WTC11 (cell line): ENCODE measurements at places on chromosomes 12 and 14. TPM values are rescaled to one million over a fixed set of nuclear protein-coding genes. Genes with fewer than 3 reads are reported as not detected.

IAPP gene
- not detected in 3 replicates for total RNA-seq

- no peak overlapping the region for H3K4me3 ChIP-seq
- peaks cover 24% of the 10 kb centered on the region for H3K36me3 ChIP-seq
- H3K4me1 ChIP-seq: peaks cover 11% of the 10 kb centered on the region
These were observed 28.0 kb downstream of the VPS37B start for GRCh38 chr12:122867691-122868461.

MUCL1 gene
- total RNA-seq: not detected in 3 replicates

DNA sequence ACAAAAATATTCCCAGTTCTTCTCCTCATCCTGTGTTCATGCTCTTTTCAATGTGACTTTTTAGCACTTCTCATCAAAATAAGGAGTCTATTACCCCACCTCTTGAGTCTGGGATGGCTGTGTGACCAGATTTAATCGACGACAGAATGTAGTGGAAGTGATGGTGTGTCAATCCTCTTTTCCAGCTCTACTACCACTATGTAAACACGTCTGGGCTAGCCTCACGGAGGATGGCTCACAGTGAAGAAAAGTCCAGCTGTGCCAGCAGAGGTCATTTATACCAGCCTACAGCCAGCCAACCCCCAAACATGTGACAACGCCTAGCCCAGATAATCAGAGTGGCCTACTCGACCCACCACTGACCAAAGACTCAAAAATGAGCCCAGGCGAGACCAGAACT, 37.3 kb upstream of the FGF6 start:
- H3K4me1 ChIP-seq: peaks cover 28% of the 10 kb centered on the region
- H3K36me3 ChIP-seq: peaks cover 22% of the 10 kb centered on the region
- no peaks in the 10 kb centered on the region for H3K27me3 ChIP-seq
- no peak overlapping the region for H3K4me3 ChIP-seq
- H3K27ac ChIP-seq: no peak overlapping the region

- DNase-seq: no peak
- H3K4me1 ChIP-seq: peaks cover 37% of the 10 kb centered on the region
- no peak overlapping the region for H3K27ac ChIP-seq
- no peaks in the 10 kb centered on the region for H3K36me3 ChIP-seq
- H3K4me3 ChIP-seq: no peak overlapping the region
- no peaks in the 10 kb centered on the region for H3K27me3 ChIP-seq
These were observed 66.5 kb downstream of the AVPR1A start for GRCh38 chr12:63084501-63084900.

GRCh38 chr12:67892259-67893021, 96.8 kb upstream of the IFNG-AS1 start:
- no peaks in the 10 kb centered on the region for H3K27me3 ChIP-seq
- H3K4me3 ChIP-seq: no peak overlapping the region
- no peaks in the 10 kb centered on the region for H3K36me3 ChIP-seq
- no peak overlapping the region for H3K27ac ChIP-seq
- H3K4me1 ChIP-seq: peaks cover 22% of the 10 kb centered on the region

SYCP3 gene
- total RNA-seq: 0.15 TPM in 1 of 3 replicates, not detected in the others

DNA sequence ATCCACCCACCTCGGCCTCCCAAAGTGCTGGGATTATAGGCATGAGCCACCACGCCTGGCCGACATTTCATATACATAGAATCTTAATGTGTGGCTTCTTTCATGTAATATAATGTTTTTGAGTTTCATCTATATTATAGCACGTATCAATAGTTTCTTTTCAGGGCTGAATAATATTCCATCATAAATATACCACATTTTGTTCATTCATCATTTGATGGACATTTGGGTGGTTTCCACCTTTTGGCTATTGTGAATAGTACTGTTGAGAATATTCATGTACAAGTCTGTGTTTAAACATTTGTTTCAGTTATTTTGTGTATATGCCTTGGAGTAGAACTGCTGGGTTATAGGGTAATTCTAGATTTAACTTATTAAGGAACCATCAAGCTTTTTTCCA, 12.0 kb downstream of the ACVR1B start:
- peaks cover 9% of the 10 kb centered on the region for H3K36me3 ChIP-seq
- no peak overlapping the region for H3K4me3 ChIP-seq
- H3K27ac ChIP-seq: no peak overlapping the region

DNA sequence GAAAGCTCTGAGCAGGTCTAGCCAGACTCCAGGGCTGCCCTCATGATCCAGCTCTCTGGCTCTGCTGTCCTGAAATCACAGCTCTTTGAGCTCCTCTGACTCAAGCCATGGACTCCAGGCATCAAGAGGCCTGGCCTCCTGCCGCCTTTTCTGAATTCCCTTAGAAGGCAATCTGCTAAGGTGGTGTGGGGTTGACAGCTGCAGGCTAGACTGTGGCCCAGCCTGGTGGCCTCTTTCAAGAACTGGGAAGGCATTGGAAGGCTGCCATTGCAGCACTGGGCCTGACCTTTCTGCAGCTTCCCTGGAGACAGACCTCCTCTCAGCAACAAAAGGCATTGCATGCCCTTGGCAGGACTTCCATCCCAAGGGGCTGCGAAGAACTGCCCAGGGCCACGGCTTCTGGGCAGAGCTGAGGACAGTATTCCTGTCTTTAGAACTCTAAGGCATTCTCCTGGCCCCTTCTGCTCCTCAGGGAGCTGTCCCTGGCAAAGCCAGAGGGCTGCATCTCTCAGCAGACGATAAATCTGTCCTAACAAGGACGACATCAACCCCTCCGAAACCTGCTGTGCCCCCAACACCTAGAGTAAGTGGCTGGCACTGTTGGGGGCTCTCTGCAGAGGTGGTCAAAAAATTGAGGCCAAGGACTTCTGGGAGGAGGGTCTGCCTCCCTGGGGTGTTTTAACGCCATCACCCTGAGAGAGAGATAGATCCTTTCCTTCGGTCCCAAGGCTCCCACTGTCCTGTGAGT, 115.6 kb downstream of the RBM19 start:
- H3K27me3 ChIP-seq: no peaks in the 10 kb centered on the region
- H3K4me3 ChIP-seq: no peak overlapping the region
- H3K27ac ChIP-seq: no peak overlapping the region
- no peak for DNase-seq
- H3K36me3 ChIP-seq: no peaks in the 10 kb centered on the region
- H3K4me1 ChIP-seq: no peaks in the 10 kb centered on the region

GRCh38 chr12:182381-182892, 31.5 kb downstream of the SLC6A12 start:
- peaks cover 14% of the 10 kb centered on the region for H3K4me1 ChIP-seq
- DNase-seq: no peak
- H3K27ac ChIP-seq: no peak overlapping the region
- H3K4me3 ChIP-seq: no peak overlapping the region

GRCh38 chr14:91231446-91231845, 13.1 kb downstream of the GPR68 start:
- no peak overlapping the region for H3K27ac ChIP-seq
- H3K27me3 ChIP-seq: peaks cover 2% of the 10 kb centered on the region; the same call in 1 of the 2 replicates
- H3K4me3 ChIP-seq: no peak overlapping the region
- H3K4me1 ChIP-seq: peaks cover 16% of the 10 kb centered on the region

GPR162 gene
- 7.3 to 9.3 TPM (median 8.2 TPM) in 3 replicates for total RNA-seq
